ENCODE measurements at places on chromosomes 11 and 22. TPM values are rescaled to one million over a fixed set of nuclear protein-coding genes. Genes with fewer than 3 reads are reported as not detected.

The CDCA5 gene
- total RNA-seq, result 2.0 TPM

- DNase-seq, result no peak
Observed at GRCh38 chr22:23054531-23055257, 15.6 kb upstream of the GNAZ start.

DNA sequence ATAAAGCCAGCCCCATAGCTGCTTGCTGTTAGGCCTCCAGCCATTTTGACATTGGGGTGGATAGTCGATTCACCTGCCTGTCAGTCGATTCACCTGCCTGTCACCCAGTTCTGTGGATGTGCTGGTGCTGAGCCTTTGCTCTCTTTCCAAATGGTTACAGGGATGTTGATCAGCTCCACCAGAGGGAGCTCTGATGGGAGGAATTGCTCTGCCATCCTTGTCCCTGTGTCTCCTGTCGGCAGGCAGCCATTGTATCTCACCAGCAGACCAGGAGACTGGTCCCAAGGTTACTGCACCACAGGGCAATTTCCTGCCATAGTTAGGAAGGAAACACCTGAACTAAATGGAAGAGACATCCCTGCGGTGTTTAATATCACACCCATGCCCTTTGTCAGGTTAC lies 6.1 kb downstream of the MPEG1 start:
- DNase-seq, result no peak

GRCh38 chr11:82315093-82315492 lies 418.6 kb downstream of the FAM181B start:
- no peak for DNase-seq

DNA sequence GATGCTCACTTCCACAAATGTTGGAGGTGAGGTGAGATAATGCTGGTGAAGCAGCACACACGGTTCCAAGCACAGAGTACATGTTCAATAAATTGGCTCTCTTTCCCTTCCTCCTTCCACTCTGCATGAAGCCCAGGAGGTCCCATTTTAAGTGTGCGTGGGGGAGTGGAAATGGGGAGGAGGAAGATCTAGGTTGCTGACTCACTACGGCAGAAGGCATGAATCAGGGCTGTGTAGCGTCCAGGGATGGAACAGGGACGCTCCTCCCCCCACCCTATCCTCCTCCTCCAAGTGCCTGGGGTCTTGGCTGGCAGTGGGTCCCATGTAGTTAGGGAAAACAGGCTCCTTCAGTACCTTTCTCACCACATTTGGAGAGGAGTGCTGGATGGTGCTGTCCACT lies 44.2 kb downstream of the TRIM66 start:
- no peak for DNase-seq

GRCh38 chr11:134027671-134028070 lies 41.2 kb upstream of the JAM3 start:
- no peak for DNase-seq
